Activated naive CD4-positive, alpha-beta T cell (primary cell): ENCODE measurements at places on chromosomes 4 and X.

- DNase-seq: no peak
These were observed 15.0 kb upstream of the PRKX start for GRCh38 chrX:3728454-3728853.

- DNase-seq: no peak
These were observed 278 bp downstream of the CLOCK start for GRCh38 chr4:55546506-55546755.

DNA sequence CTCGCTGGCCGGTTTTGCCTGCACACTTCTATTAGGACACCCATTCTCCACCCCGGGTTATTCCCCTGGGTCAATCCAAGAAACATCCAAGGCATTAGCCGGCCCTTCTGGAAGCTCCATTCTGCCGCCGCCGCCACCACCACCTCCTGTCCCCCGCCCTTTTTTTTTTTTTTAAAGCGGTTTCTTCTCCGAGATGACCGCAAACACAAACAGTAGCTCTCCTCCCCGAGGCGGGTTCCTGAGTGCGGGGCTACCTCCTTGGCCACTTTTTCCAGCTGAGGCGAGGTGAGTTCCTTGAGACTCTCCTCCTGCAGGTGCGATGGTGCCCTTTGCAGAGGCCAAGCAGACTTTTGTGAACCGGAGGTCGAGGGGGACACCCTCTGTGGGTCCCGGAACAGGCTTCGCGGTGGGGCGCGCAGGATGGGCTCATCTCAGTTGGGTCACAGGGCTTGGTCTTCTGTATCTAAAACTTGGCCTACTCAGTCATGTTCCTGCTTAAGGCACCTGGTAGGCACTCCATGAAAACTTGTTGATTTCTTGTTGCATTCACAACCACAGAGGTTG is 930 bp downstream of the NWD2 start:
- no peak for DNase-seq

GRCh38 chr4:87824352-87824751 is 8.4 kb upstream of the MEPE start:
- no peak for DNase-seq

DNA sequence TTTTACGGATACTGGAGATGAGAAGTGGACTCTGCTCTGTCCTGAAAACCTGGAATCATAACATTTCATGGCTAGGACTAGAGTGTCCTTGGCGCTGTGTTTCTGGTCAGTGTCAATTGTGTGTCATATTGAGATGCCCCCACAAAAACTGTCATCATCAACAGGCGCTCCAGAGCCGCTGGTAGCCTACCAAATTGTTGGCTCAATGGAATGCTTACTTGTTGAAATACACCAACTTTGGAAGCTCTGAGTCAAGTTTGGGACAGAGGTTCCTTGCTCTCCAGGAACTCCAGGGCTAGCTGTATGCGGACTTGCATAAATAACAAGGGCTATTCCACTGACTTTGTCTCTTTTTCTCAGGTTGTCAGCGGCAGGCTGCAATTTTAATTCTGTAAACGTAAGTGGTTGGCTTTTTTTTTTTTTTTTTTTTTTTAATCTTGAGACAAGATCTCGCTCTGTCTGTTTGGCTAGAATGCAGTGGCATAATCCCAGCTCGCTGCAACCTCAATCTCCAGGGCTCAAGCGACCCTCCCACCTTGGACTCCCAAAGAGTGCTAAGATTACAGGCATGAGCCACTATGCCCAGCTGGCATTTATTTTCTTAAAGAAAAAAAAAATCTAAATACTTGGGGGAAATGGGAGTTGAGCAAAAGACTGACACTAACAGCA is 871 bp upstream of the HPGD start:
- no peak for DNase-seq

GRCh38 chrX:22800360-22800759 is 199.4 kb upstream of the DDX53 start:
- no peak for DNase-seq

- no peak for DNase-seq
These were observed 60.1 kb downstream of the NDST4 start for GRCh38 chr4:115053313-115053712.

DNA sequence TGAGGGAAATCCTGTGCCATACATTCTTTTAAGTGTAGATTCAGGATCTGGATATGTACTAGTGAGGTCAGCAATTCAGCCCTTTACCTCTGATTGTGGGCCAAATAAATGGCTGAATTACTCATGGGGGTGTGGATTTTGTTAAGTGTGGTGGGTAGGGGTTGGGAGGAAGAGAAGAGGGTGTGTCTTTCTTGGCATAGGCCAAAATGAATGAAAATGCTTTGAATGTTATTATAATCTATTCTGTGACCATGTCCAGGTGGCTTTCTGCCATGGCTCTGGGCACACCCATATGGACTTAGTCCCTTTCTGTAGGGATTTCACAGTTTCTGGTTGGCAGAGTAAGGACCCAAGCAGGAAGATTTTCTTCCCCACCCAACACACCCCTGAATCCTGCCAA is 244.3 kb downstream of the CBR4 start:
- no peak for DNase-seq

GRCh38 chr4:80239480-80240150 is 26.8 kb upstream of the FGF5 start:
- DNase-seq: no peak

DNA sequence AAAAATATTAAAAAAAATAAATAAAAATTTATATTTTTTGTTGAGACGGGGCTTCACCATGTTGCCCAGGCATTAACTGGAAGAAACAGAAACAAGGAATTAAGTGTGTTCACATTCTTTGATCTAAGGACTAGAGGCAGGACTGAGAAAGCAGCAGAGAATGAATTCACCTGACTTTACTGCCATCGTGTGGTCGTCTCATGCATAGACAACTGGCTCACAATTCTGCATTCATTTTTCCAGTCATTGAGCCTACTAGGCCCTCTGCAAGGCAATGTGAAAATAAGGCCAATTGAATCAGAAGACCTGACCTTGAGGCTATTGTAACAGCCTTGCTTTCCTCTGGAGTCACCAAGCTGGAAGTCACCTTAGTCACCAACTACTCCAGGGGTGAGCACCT is 37.4 kb downstream of the LHFPL1 start:
- no peak for DNase-seq

DNA sequence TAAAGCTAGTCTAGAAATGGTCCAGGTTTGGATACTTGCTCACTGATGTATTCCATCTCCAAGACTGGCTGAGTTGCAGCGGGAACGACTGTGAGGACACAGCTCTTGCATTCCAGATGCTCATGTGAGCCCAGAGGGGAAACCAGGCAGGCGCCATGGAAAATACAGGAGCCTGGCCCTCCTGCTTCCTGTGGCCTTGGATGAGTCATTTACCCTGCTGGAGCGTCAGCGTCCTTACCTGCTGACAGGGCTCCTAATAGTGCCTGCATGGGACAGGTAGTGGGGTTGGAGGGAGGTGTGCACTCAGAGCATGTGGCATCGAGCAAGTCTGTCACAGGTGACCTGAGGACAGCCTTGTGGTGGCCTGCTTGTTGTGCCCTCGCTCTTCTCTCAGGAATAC is 69.4 kb downstream of the NSG1 start:
- no peak for DNase-seq

GRCh38 chr4:76931087-76931486 is 18.5 kb upstream of the SEPTIN11 start:
- DNase-seq: no peak

GRCh38 chr4:159077702-159078495 is 25.0 kb upstream of the RAPGEF2 start:
- DNase-seq: no peak

DNA sequence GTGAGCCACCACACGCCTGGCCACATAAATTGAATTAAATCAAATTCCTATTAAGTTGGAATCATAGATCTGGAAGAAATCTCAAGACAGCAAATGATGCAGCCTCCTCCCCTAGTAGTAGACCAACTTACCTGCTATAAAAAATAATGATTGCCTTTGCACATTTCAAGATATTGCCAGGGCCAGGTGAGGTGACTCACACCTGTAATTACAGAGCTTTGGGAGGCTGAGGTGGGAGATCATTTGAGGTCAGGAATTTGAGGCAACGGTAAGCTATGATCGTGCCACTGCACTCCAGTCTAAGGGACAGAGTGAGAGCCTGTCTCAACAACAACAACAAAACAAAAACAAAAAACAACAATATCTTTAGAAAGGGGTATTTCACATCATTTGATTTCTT is 17.0 kb upstream of the WWC2 start:
- no peak for DNase-seq
